Pons (tissue), 1 donor: ENCODE measurements at places on chromosomes 16 and 17.

DNA sequence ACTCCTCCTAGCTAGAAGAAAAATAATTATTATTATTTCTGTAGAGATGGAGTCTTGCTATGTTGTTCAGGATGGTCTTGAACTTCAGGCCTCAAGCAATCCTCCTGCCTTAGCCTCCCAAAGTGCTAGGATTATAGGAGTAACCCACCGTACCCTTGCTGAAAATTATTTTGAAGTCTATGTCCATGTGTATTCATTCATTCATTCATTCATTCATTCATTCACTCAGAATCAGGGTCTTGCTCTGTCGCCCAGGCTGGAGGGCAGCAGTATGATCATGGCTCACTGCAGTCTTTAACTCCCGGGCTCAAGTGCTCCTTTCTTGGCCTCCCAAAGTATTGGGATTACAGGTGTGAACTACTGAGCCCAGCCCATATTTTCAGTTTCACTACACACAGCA is 4.1 kb downstream of the SLC7A6OS start:
- no peak for DNase-seq

DNA sequence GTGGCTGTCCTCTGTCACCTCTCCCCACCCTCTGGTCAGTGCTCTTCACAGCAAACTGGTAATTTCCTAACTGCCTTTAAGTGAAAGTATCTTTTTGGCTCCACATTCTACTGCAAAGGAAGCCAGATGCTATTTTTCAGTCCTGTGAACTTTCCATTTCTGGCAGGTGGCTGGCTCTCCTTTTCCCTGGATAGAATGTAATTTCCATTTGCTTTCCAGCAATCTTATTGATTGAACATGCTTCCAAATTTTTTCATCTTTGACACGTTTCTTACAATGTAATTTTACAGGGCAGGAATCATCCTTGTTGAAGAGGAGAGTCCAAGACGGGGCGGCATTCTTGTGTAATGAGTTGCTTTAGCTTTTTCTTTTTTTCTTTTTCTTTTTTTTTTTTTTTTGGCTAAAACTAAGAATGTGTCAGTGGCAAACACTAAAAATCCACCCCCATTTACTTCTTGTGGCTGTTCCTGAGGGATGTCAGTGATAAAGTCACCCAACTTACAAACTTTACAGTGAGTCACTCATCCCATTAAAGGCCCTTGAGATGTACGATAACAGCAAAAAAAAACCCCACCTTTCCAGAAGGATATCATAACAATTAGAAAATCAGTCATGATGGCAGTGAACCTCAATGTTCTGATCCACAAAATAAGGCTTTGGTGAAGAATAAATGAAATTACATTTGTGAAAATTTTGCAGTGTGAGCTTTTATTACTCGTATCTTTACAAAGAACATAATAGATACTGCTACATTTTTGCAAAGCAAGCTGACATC is 29.4 kb upstream of the PRKCA start:
- no peak for DNase-seq

- DNase-seq = no peak
Observed at GRCh38 chr16:76157629-76158028, 119.6 kb upstream of the CNTNAP4 start.

DNA sequence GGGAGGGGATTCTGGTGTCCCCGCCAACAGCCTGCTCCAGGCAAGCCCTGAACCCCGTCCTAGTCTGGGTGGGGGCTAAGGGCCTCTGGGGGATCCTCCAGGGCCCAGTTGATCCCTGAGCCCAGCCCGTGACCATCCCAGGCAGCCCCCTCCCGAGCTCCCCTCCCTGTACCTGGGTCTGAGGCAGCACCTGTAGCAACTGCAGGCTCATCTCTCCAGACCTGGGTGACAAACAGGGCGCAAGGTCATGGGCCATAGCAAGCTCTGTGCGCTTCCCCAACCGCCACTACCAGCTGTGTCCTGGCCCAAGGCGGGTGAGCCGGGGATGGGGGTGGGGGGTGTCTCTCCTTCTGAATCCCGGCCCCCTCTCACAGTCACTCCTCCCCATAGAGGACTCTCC is 10.6 kb downstream of the CNGB1 start:
- DNase-seq = no peak

DNA sequence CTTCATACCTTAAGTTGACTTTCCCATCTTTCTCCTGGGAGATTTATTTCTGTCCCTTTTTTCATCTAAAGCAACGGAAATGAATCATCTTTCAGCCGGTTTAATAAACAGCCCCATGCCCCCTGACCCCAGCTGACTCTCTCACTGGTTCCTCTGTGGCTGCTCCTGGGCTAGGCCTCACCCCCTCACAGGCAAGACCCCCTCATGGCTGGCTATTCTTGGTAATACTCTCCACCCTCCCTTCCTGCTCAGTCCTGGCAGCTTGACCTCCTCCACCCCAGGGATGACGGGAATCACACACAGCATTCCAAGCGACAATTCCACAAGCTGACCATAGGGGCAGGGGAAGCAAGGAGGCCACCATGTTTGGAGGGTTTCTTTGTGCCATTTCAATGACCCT is 1.5 kb upstream of the ADAP2 start:
- DNase-seq = no peak

GRCh38 chr16:11361701-11362451 is 16.6 kb downstream of the RMI2 start:
- peak; percentile 12 for DNase-seq
